ENCODE measurements at places on chromosomes 6 and 20.

DNA sequence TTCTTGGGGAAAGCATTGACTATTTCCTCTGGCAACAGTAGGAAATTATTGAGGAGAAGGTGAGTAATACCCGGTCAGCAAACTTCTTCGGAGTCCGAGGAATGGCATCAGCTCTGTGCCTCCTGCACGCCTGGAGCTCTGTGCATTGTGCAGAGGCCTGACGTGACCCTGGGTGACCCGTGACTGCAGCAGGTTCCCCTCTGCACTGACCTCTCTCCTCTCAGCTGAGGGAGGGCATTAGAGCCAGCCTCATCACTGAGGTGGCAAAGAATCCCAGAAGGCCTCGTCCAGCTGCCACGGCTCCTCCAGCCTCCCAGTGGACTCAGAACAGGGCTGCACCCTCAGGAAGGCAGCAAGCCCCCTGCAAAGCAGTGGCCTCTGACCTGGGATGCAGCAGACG is 502.9 kb downstream of the CD83 start:
- no peak for DNase-seq

- DNase-seq, result no peak
These were observed 86.9 kb downstream of the QKI start for GRCh38 chr6:163501439-163501838.

GRCh38 chr20:22802296-22802695 is 217.9 kb upstream of the FOXA2 start:
- no peak for DNase-seq

DNA sequence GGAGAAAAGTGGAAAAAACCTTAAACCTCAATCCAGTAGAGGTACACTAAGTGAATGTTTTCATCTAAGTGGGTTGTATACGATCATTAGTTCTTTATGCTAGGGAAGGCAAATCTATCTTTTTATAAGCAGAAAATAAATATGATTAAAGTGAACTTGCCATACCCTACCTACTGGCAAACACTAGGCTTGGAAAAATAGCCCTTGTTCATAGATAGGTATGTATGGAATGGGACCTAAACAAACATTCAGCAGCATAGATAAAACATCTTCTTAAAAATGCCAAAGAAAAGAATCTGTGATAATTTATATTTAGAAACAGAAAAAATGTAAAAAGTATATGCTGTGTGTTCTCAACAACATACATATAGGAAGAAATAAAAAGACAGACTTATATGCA is 18.8 kb downstream of the REV3L start:
- no peak for DNase-seq

Measured in NCI-H2029 (cell line).